ENCODE measurements at places on chromosomes 1 and 21. TPM values are rescaled to one million over a fixed set of nuclear protein-coding genes. Genes with fewer than 3 reads are reported as not detected.
A peak's percentile ranks its signal among the peaks of the same experiment; 100 is the strongest.

DNA sequence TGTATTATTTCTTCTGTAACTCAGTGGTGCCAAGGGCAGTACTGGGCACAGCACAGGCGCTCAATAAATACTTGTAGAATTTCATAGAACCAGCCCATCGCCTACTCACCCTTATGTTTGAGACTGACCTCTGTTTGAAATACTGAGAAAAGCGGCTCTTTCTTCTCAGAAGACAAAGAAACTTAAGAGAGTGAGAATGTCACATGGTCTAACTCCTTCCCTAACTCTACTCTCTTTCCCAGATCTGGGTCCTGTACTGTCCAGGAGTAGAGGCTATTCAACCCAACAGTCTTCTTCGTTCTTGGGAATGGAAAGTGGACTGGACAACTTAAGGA is 4.2 kb downstream of the IGSF8 start:
- no peak for DNase-seq

DNA sequence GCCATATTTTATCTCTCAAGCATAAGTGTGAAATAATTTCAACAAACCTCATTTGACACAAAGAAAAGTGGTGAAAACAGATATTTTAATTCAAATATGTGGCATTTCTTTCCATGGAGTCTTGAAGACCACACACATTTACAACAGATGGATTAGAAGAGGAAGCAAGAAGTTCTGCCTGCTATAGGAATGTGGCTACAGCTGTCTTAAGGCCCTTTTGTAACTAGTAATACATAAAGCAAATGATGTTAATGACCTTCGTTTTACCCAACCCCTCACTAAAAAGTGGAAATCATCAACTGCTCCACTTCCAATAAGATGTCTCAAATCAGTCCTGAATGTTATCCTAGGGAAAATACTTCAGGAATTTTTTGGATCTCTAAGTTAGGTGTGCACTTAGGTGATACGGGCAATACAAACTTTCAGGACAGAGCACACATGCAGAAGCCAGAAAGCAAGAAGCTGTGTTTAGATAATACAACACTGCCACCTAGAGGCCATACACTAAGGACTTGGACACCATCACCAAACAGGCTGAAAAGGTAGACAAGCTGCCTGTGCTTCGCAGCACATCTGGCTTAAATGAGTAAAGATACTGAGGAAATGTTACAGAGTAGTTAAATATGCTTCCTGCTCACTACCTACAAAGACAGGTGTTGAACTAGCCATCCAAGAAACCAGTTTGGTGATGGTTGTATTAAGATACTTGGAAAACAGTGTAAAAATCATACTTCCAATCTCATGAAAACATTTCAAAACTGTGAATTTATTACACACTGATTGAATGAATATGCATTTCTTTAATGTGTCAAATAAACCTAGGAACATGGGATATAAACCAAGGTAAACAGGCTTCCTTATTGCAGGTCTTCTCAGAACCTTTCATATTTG is 24.4 kb downstream of the RRAGC start:
- peak; percentile 73 for DNase-seq

GRCh38 chr1:180946541-180947498 is 34.1 kb downstream of the KIAA1614 start:
- no peak for DNase-seq

- DNase-seq: peak; percentile 88
These were observed 2.0 kb downstream of the S100A6 start for GRCh38 chr1:153533689-153534201.

- no peak for DNase-seq
These were observed 1.7 kb downstream of the TOR1AIP1 start for GRCh38 chr1:179883745-179884138.

- DNase-seq: peak; percentile 83
These were observed 996 bp upstream of the SH3BGRL3 start for GRCh38 chr1:26278724-26279455.

DNA sequence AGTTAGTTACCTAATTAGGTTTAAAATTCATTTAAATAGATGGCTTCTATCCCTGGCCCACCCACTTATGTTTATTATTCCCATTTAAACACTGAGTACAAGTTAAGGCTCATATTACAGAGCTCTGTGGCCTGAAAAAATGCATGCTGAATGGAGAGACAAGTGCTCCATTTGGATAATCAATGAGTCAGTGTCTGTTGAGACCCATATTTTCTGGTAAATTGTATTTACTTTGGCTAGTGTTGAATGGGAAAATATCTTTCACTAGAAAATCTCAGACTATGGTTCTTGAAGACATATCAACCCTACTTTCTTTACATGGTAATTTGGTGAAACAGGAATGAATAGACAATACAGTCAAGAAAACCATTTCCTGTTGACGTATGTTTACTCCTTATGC is 356.0 kb downstream of the S1PR1 start:
- DNase-seq: no peak

GRCh38 chr1:222889440-222889839 is 74.6 kb downstream of the DISP1 start:
- no peak for DNase-seq

- DNase-seq: no peak
These were observed 590.1 kb downstream of the LTN1 start for GRCh38 chr21:28402616-28402989.

DNA sequence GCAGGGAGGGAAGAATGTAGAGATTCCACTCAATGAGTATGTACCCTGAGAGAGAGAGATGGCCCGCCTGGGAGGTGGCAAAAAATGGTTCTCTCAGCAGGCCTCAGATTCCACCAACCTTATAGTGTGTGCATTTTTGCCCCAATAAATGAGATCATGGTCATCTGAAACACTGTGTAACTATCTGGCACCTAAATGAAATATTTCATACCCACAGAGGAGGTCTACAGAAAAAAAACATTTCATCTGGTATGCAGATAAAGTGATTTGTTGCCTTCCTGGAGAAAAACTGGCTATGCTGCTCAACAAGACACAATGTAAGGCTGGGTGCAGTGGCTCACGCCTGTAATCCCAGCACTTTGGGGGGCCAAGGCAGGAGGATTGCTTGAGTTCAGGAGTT is 4.9 kb downstream of the TMCO2 start:
- no peak for DNase-seq

GRCh38 chr1:151492120-151492519 is 19.1 kb upstream of the CGN start:
- DNase-seq: no peak

- no peak for DNase-seq
These were observed 33.9 kb downstream of the ACTN2 start for GRCh38 chr1:236720206-236720605.

DNA sequence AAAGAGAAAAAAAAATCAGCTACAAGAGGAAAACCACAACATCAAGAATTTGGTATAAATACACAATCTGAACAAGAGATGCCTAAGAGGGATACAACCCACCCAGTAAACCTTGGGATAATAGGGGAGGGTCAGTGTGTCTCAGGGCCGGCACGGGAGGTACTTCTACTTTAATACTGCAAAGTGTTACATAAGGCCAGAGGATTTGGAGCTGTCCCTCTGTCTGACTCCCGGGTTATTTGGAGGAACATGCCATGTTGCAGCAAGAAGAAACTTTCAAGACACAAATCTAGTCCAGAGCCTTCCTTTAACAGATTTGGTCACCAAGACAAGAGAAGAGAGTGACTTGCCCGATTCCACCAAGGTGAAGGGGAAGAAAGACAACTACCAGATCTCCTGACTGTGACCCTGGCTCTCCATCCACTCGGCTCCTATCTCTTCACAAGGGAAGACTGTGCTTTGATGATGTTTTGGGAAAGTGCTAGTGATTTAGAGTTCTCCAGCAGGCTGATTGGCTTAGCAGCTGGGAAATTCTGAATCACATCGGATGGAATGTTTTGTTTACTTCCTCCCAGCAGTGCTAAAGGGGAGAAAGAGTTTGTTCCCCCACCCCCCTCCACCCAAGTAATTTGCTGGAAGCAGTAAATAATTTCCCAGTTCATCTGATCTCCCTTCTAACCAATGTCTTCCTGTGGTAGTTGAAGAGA is 29.3 kb downstream of the SGIP1 start:
- DNase-seq: peak; percentile 76

- DNase-seq: peak; percentile 36
These were observed 29.2 kb downstream of the OLFML3 start for GRCh38 chr1:114008480-114008941.

DNA sequence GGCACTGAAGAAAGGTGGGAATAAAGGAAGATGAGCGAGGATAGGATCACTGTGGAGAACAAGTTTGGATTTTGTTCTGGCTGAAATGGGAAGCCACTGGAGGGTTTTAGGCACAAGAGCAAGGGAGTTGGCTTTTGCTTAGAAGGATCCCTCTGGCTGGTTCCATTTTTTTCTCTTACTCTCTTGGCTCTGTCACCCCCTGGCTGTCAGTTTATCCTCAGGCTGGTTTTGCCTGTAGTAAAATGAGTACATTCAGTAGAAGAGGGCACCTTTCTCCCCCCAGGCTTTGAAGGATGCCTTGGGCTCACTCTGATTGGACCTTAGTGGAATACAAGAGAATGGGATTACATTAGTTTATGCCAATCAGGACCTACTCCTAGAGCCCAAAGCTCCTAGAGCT is 17.1 kb downstream of the CACHD1 start:
- DNase-seq: no peak

DNA sequence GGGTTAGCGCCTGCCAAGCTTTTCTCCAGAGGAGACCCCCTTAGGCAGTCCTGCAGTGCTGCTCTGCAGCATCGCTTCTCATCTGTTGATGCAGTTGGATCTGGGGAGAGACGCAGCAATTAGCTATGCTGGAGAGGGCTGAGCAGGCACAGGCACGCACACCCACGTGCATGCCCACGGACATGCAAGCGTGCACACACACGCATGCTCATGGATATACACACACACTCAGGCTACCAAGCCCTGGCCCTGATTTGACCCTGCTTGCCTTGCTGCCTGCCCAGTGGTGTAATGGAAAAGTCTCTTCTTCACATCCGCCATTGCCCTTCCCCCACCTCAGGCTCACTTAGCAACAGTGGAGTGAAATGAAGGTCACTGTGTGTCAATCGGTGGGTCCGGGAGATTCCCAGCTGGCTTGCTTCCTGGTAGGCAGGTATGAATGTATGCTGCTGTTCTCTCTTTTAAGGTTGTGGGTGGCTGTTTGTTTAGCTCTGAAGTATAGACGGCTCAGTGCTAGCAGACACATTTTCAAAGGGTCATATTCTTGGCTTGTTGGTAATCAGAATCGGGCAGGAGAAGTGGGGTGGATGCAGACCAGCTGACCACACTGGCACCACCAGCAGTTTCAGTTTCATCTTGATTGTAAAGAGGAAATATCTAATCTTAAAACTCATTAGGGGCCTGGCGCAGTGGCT is 9.5 kb downstream of the ATP1B1 start:
- DNase-seq: peak; percentile 47

- no peak for DNase-seq
These were observed 25.3 kb upstream of the MYOCOS start for GRCh38 chr1:171596705-171597104.

GRCh38 chr21:41304068-41304720 is 12.4 kb upstream of the FAM3B start:
- no peak for DNase-seq

GRCh38 chr1:25148673-25149300 is 83.5 kb downstream of the SYF2 start:
- no peak for DNase-seq

DNA sequence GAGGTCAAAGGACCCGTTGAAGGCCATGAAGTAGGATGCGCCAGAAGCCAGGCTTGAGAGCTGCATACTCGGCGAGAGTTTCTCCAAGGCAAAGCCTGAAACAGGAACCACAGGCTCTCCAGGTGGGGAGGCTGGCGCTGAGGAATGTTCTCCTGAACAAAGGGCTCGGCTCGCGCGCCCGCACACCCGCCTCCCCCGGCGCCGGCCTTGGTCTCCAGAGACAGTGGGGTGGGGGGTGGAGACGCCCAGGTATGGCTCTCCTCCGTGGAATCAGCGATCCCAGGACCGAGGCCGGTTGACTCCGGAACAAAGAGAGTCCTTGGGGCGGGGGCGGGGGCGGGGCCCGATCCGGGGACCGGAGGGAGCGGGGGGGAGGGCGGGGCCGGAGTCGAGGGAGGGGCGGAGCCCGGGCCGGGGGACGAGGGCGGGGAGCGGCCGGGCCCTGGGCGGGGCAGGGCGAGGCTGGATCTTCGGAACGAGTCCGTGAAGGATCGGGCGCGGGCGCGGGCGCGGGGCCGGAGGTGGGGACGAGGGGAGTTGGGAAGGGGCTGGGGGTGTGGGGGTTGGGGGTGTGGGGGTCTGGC is 85.0 kb downstream of the NKAIN1 start:
- DNase-seq: peak; percentile 91

- no peak for DNase-seq
These were observed 740 bp downstream of the DSTYK start for GRCh38 chr1:205210756-205211168.

GRCh38 chr1:147750618-147751217 is 9.7 kb downstream of the GJA5 start:
- no peak for DNase-seq

DNA sequence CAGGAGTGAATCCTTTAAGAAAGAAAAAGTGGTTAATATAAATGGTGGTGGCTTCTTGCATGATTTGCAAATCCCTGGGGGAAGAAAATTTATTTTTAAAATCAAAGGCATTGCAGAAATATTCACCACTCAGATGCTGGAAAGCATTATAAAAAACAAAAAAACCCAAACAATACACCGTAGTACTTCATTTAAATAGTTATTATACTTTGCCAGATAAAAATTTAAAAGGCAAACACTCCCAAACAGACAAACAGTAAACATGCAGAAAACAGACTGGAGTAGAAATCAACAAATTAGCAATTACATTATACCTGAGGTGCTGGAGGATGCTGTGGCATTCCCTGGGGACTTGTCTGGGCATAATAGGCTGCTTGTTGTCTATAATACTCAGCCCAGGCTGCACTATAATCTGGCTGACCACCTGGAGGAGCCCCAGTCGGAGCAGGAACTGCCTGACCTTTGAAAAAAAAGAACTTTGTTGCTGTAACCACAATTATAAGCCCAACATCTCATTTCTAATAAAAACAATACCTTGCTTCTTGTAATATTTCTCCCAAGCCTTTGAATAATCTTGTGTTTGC is 29.9 kb downstream of the FUBP1 start:
- no peak for DNase-seq

DNA sequence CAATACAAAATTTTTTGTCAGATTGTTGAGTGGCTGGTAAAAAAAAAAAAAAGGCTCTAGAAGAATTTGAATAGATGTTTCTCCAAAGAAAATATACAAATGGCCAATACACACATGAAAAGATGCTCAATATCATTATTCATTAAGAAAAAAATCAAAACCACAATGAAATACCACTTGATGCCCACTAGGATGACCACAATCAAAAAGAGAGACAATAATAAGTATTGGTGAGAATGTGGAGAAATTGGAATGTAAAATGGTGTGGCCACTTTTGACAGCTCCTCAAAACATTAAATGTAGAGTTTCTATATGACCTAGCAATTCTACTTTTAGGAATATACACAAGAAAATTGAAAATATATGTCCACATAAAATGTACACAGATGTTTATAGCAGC is 100.0 kb downstream of the CLEC20A start:
- no peak for DNase-seq

Gene CELA2A
- not detected for total RNA-seq

Gene BNIPL
- 3.0 TPM for total RNA-seq

Gene LDLRAD1
- total RNA-seq: 1.6 TPM

Gene OR2T11
- total RNA-seq: not detected

Gene GBP6
- 2.2 TPM for total RNA-seq

Gene AQP10
- total RNA-seq: not detected

Gene RGSL1
- total RNA-seq: not detected

Gene DCST1
- 0.43 TPM for total RNA-seq

Gene KRTAP22-1
- not detected for total RNA-seq

Gene HIPK1
- total RNA-seq: 26.3 TPM
